ENCODE measurements at places on chromosomes 7 and 10. TPM values are rescaled to one million over a fixed set of nuclear protein-coding genes. Genes with fewer than 3 reads are reported as not detected.

The POR gene
- total RNA-seq: 73.1 TPM

The STRA8 gene
- not detected for total RNA-seq

The GHRHR gene
- total RNA-seq: not detected

The NPTX2 gene
- 2.4 TPM for total RNA-seq

The CALY gene
- not detected for total RNA-seq

The AKR1C4 gene
- not detected for total RNA-seq

The CACNB2 gene
- total RNA-seq: under 0.01 TPM

All from osteoblast (primary cell).